ENCODE measurements at places on chromosomes 11 and 22.
A peak's percentile ranks its signal among the peaks of the same experiment; 100 is the strongest.

GRCh38 chr11:33257160-33257896 lies at the start of gene HIPK3:
HIPK3 (plus strand) TSS chr11:33257381.
- peak; percentile 62 for DNase-seq

DNA sequence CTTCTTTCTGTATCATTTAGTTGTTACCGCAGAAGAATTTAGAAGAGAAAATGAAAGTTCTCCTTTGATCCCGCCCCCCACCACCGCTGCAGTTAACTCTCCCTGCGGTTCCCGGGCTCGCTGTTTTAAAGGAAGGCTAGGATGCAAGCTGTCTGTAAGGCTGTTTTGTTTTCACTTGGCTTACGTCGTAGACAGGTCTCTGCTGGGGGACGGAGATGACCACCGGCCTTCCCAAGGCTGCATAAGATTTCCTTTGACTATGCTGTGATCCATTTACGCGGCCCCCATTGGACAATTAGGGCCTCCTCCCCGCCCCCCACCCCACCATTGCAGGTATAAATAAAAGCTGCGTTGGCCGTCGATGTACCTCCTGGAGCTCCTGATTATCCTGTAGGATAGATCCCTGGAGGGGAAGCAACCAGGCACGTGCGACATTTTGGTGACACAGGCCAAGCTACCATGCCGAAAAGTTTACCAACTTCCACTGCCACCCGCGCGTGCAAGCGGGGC lies 1.4 kb upstream of the CPT1A start:
- DNase-seq, result no peak

DNA sequence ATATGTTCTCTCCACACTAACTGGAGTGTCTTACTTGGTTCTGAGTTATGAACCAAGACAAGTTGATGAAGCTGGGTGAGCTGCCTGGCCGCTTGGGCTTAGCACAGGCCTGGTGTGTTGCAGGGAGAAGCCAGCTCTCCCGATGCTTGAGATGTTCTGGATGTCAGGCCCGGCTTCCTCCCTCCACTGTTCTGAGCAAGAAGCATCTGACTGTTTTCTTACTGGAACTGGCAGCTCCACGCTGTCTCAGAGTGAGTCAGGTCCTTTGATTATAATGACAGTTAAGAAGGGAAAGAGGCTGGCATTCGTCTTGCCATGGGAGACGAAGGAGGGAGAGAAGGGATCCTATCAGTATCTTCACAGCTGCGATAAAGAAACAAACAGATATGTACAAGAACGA lies 46.5 kb upstream of the CRTAM start:
- DNase-seq, result no peak

DNA sequence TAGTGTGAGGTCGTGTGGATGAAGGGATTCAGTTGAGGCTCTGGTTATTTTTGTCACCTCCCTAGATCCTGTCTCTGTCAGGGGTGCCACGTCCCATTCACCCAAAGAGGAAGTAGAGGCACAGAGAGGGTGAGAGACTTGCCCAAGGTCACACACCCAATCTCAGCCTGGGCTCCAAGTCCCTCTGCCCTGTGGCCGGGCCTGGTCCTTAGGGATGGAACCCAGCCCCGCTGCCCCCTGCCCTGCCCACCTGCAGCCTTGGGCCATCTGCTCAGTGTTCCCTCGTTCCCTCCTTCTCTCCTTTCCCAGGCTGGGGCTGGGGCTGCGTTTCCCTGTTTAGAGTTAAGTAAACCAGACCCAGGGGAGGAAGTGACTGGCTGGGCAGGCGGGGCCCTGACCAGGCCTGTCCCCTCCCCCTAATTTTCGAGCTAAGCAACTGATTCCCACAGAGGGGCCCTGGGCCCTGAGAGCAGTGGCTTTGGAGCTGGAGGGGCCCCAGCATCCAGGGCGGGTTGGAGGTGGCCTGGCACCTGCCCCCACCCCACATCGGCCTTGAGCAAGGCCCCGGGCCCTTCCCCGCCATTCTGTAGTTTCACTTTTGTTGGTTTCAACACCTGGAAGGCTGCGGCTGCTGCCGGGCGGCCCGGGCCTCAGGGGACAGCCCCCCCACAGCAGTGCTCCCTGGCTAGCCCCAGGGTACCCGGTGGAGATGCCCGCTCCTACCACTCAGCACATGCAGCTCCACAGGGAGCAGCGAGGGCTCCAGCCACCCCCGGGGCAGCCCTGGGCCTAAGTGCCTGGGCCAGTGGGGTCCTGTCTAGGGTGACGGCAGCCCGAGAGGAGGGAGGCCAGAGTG lies 1.5 kb downstream of the TCIRG1 start:
- DNase-seq, result no peak

DNA sequence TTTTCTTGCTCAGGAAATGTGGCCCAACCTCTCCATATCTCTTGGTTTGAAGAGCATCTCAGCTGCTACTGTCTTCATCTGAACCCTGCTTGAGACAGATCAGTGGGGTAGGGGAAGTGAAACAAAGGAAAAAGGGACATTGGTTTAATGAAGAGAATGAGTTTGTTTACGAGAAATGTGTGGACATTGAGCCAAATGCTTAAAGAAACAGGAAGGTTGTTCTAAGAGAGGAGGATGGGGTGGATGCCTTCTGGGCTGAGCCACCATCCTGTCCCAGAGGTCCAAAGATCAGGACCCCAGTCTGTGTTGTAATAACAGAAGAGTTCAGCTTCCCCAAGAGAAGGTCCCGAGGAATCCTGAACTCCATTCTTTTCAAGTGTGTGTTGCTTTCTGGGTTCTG lies 369.7 kb downstream of the INSC start:
- no peak for DNase-seq

GRCh38 chr11:120465921-120466534 lies 45.5 kb upstream of the GRIK4 start:
- no peak for DNase-seq

- no peak for DNase-seq
Observed at GRCh38 chr11:25242928-25243327, 746.1 kb downstream of the LUZP2 start.

DNA sequence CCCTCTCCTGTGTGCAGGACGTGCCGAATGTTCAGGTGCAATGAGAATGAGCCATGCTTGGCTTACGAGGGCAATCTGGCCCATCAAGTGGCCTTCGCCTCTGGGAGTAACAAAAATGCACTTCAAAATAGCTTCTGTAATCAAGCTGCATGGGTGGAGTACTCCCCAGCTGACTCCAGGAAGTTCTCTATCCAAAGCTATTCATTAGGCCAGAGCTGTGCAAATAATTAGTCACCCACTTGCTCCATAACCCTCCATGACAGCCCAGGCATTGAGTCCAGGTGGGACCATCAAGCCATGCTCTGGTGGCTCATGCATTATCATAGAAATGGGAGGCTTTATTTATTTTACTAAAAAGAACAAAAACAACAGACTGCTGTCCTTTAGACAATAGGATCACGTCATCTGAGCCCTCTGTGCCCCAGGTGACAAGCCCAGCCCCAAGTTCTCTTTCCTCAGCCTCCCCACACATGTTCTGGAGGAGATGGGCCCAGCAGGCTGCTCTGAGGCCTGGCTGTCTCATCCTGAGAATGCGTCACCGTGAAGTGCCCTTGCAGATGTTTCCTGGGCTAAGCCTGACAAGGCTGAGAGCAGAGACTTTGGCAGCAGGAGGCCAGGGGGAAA lies 244.7 kb downstream of the ETS1 start:
- no peak for DNase-seq

DNA sequence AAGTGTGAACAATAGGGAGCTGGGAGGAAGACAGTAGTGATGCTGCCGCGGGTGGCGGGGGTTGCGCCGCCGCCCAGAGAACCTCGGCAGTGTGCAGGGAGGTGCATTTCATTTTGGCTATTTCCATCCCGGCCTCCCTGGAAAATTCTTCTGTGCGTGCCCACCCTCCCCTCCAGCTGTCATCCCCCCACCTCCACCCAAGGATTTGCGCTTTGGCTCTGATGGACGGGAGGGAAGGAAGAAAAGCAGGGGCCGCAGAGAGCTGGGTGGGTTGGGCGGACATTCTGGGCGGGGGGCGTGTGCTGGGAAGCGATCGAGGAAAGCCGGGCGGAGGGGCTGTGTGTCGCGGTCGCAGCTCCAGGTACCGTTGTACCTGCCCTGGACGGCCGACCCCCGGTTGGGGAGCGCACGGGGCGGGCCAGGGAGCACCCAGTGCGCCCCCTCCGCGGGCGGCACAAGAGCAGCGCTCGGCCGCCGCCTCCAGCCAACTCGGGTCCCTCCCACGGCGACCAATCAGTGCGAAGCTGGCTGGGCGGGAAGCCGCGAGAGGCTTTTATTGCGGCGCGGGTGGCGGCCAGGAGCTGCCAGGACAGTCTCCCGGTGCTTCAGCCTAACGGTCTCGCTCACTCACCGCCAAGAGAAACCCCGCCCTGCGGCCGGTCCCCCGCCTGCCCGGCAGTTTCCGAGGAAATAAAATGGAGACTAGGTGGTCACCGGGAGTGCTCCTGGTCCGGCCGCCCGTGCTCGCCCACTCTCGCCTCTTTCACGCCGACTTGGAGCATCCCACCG lies 1.6 kb downstream of the NCAM1 start:
- no peak for DNase-seq

DNA sequence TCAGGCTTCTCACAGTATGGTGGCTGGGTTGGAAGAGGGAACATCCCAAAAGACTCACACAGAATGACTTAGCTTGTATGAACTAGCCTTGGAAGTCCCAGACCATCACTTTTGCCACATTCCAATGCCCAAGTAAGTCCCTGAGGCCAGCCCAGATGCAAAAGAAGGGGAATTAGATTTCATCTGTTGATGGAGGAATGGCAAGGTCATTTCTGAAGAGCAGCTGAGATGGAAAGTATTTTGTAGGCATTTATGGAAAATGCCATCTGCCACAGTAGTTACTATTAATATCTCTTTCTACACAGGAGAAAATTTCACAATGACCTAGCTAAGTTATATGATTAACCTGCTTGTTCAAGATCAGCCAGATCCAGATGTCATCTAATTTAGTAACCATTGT lies 58.8 kb downstream of the ENDOD1 start:
- DNase-seq, result no peak

GRCh38 chr22:17592201-17592600 lies 28.9 kb downstream of the SLC25A18 start:
- DNase-seq, result no peak

- DNase-seq, result no peak
Observed at GRCh38 chr11:19703211-19703610, 9.4 kb upstream of the NAV2 start.

- no peak for DNase-seq
Observed at GRCh38 chr11:47147250-47147649, 29.4 kb downstream of the ARFGAP2 start.

DNA sequence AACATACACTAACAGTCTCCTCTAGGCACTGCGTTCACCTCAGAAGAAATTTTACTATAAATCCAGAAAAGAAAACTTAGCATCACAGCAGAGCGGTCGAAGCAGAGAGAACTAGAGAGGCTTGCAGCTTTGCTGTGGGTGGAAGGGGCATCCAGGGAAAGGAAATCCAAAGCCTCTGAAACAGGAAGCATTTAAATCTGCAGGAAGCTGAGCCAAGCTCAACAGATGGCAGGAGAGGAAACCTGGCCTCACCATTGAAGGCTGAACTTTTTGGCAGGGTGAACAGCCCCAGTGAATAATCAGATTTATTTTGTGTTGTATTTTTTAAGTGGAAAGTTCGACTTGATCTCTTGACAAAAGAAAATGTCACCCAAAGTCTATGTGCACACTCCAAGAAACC lies 858.1 kb downstream of the OPCML start:
- DNase-seq, result no peak

DNA sequence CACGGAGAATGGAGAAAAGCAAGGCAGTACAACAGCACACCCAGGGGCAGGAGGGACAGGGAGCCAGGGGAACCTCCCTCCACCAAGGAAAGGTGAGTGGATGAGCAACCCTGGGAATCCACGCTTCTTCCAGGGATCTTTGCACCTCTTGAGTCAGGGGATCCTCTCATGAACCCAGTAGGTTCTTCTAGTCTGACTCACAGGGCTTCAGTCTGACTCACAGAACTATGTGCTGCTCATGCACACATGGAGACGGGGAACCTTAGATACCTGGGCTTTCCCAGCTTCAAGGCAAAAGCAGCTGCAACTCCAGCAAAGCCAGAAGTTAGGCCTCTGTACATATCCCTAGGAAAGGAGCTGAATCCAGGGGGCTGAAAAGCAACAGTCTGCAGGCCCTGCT lies 1021.4 kb upstream of the TENM4 start:
- DNase-seq, result no peak

DNA sequence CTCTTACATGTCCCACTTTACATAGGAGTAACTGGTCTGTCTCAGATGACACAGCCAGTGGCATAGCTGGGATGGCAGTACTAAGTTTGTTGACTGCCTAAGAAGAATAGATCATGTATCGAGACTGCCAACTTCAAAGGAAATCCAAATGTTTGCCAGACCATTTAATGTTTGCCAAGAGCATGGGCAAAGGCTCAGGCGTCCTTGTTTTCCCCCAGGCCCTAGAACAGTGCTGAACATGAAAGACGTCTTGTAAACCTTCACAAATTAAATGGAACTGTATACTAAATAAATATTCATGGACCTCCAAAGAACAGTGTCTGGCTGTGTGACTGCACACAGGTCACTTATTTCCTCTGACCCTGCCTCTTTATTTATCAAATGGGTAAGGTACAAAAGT lies 234.7 kb upstream of the CCDC90B start:
- no peak for DNase-seq

DNA sequence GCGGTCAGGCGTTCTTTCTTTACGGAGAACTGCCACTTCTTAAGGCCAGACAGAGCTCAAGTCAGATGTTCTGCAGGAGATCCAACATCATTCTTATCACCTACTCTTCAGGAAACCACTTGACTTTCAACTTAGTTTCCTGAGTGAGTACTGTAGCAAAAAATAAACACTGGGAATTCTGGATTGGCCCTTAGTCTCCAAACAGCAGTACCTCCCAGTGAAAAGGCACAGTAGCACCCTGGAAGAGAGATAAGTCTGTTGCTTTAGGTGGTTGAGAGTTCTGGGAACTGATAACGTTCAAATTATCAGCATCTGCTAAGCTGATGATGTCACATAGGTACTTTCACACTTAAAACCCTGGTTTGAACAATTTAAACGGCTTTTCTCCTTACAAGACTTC lies 971.8 kb upstream of the TENM4 start:
- no peak for DNase-seq

DNA sequence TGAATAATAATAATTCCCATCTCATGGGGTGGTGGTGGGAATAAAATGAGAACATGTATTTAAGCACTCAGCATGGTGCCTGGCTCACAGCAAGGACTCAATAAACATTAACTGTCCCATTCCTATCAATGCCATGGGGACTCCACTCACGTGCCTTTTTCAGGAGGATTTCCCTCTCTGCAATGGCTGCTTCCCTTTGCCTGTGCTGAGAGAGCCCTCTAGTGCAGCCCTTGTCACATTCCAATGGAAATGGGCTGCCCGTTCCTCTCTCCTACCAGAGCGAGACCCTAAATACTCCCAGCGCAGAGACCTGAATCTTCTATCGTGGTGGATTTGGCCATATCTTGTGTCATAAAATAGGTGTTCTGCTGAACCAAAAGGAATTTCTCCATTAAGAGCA lies 621.5 kb upstream of the B3GAT1 start:
- DNase-seq, result no peak

GRCh38 chr11:44221456-44221855 lies 88.5 kb downstream of the ALX4 start:
- DNase-seq, result no peak

Measured in activated CD4-positive, CD25-positive, alpha-beta regulatory T cell (primary cell).